ENCODE measurements at places on chromosomes 6 and 20. TPM values are rescaled to one million over a fixed set of nuclear protein-coding genes. Genes with fewer than 3 reads are reported as not detected.

The FAM209A gene
- polyA plus RNA-seq, result 0.37 TPM

The C20orf96 gene
- polyA plus RNA-seq, result 11.1 TPM

The TDRD6 gene
- polyA plus RNA-seq, result 0.76 TPM

The CTAGE9 gene
- not detected for polyA plus RNA-seq

The TRIM15 gene
- not detected for polyA plus RNA-seq

The OR2H1 gene
- not detected for polyA plus RNA-seq

The C20orf141 gene
- not detected for polyA plus RNA-seq

The BMP7 gene
- 4.6 TPM for polyA plus RNA-seq

DNA sequence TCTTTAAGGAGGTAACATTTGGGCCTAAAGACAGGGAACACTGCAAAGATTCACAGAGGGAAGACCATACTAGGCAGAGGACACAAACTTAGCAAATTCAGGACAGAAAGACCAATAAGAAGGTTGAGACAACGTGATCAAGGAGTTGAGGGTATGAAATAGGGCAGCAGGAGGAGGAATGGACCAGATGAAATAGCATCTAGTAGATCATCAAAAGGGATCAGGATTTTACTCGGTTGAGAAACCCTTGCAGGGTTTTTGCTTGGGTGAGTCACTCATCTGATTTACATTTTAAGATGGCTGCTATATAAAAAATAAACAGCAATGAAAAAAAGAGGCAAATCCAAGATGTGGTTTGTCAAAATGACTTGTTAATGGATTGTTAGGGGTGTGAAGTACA, 4.7 kb downstream of the BCLAF1 start:
- no peak for DNase-seq

- DNase-seq, result no peak
These were observed 5.4 kb downstream of the TGM3 start for GRCh38 chr20:2301164-2301622.

DNA sequence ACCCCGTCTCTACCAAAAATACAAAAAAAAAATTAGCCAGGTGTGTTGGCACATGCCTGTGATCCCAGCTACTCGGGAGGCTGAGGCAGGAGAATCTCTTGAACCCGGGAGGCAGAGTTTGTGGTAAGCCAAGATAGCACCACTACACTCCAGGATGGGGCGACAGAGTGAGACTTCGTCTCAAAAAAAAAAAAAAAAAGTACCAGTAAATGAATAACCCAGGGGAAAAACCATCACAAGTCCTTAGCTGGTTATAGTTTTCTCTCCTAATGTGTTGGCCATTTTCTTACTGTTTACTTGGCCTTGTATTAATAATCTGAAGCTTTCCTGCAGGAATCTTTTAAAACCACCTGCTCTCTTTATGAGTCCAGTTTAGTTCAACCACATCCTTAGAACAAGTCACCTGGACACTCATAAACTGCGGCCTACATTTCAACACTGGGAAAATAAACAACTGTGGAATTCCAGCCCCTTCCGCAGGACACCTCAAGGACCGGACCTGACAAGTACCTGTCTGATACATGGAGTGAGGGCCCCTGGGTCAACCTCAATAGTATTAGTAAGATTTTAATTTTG, 102.6 kb downstream of the ATP9A start:
- DNase-seq, result no peak

GRCh38 chr6:91485047-91485446, 898.2 kb upstream of the MAP3K7 start:
- DNase-seq, result no peak

GRCh38 chr20:46701556-46701955, 7.9 kb upstream of the SLC2A10 start:
- no peak for DNase-seq

GRCh38 chr20:44891826-44892225, 6.3 kb downstream of the YWHAB start:
- DNase-seq, result no peak

- DNase-seq, result no peak
These were observed 91.6 kb downstream of the PRND start for GRCh38 chr20:4813076-4813862.

DNA sequence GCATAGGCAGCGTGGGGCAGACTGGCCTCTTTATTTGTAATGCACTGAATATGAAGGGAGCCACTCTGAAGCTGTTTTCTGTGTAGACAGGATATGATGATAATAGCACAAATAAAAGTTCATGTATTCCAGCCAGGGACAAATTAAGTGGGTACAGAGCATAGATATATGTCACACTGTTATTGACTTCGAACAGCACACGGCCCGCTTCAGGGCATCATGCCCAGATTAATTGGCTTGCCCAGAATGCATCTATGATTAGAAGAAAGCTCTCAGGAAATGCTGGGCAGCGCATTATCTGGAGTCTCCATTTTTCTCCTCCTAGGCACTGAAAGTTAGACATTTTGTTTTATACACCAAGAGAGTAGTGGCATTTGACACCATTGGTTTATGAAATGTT, 26.3 kb upstream of the SASH1 start:
- no peak for DNase-seq
